ENCODE measurements at places on chromosomes 7 and 10. TPM values are rescaled to one million over a fixed set of nuclear protein-coding genes. Genes with fewer than 3 reads are reported as not detected.

DNA sequence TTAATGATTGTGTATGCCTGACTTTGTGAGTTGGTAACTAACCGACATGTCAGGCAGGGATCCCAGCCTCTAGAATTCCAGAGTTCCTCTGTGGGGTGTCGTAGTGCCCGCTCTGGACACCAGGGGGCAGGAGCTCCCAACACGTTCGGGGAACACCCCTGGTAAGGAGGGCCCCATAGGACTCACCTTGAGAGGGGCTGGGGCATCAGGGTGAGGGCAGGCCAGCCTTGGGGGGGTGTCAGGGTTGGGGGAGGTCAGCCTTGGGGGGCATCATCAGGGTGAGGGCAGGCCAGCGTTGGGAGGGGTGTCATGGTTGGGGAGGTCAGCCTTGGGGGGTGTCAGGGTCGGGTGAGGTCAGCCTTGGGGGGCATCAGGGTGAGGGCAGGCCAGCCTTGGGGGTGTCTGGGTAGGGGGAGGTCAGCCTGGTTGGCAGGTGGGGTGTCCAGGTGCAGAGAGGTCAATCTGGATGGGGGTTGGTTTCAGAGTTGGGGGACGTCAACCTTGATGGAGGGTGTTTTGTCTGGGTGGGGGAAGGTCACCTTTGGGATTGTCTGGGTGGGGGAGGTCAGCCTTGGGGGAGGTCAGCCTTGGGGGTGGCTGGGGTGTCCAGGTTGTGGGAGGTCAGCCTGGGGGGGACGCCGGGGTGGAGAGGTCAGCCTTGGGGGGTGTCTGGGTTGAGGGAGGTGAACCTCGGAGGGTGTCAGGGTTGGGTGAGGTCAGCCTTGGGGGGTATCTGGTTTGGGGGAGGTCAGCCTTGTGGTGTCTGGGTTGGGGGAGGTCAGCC, 45.6 kb upstream of the SUN1 start:
- no peak for DNase-seq

DNA sequence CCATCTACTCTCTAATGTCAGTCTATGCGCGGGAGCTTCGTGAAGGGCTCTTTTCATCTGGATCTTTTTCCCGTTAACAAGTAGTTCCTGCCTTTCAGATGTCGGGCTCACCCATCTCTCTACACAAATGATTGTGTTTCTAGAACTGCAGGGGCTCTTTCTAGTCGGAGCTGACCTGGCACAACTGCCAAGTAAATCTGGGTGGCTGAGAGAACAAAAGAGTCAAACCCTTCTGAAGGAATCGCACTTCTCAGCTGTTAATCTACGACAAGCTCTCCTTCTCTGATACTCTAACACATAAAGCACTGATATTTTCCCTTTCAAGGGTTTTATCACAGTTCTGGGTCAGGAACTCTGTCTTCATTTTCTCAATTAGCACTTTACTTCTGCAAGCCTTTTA, 144.7 kb downstream of the NRP1 start:
- DNase-seq: no peak

GRCh38 chr10:30439931-30440330, 5.9 kb downstream of the MAP3K8 start:
- DNase-seq: no peak

DNA sequence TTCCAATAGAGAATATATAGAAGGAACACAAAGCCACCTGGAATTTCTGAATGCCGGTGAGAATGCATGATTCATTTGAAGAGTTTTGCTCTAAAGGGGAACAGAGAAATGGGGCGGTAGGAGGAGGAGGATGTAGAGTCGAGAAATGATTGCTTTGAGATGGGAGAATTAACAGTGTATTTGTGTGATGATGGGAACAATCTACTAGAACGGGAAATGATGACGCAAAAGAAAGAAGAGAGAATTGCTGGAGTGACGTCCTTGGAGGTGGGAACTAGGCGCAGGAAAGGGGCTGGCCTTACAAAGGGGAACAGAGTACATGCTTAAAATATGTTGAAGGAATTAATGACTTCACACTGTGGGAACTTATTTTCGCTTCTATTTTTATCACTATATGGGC, 188.1 kb downstream of the SDHAF3 start:
- DNase-seq: no peak

GRCh38 chr7:101941481-101942383, 124.3 kb downstream of the CUX1 start:
- no peak for DNase-seq

The MINDY3 gene
- polyA plus RNA-seq: 42.9 TPM

The ZNF239 gene
- polyA plus RNA-seq: 13.3 TPM

The ACBD7 gene
- 7.1 TPM for polyA plus RNA-seq

The HMX2 gene
- polyA plus RNA-seq: 1.6 TPM

The GIMAP7 gene
- polyA plus RNA-seq: 20.1 TPM
